ENCODE measurements at places on chromosomes 4 and X. TPM values are rescaled to one million over a fixed set of nuclear protein-coding genes. Genes with fewer than 3 reads are reported as not detected.

- H3K4me3 ChIP-seq: peak overlapping the region; percentile 28
- peak overlapping the region; percentile 94 for H3K27ac ChIP-seq
- no peaks in the 10 kb centered on the region for H3K36me3 ChIP-seq
- DNase-seq: peak; percentile 42
- H3K27me3 ChIP-seq: no peaks in the 10 kb centered on the region
Observed at GRCh38 chr4:24273136-24273535, 311.2 kb downstream of the DHX15 start.

- H3K4me1 ChIP-seq: no peaks in the 10 kb centered on the region
- no peak overlapping the region for H3K27ac ChIP-seq
- H3K4me3 ChIP-seq: no peak overlapping the region
- no peaks in the 10 kb centered on the region for H3K36me3 ChIP-seq
Observed at GRCh38 chr4:12146339-12146738, 717.6 kb upstream of the HS3ST1 start.

- H3K4me1 ChIP-seq: no peaks in the 10 kb centered on the region
- no peak overlapping the region for H3K4me3 ChIP-seq
- H3K36me3 ChIP-seq: no peaks in the 10 kb centered on the region
- no peaks in the 10 kb centered on the region for H3K27me3 ChIP-seq
- no peak for DNase-seq
Observed at GRCh38 chr4:62210486-62210885, 1010.4 kb downstream of the ADGRL3 start.

CYBB gene
- not detected for total RNA-seq

GRCh38 chr4:77040854-77041725, 34.7 kb downstream of the CCNI start:
- DNase-seq: no peak
- H3K36me3 ChIP-seq: peaks cover 44% of the 10 kb centered on the region
- no peak overlapping the region for H3K4me3 ChIP-seq
- no peak overlapping the region for H3K27ac ChIP-seq
- no peaks in the 10 kb centered on the region for H3K27me3 ChIP-seq

ART3 gene
- not detected for total RNA-seq

- H3K4me3 ChIP-seq: no peak overlapping the region
- no peaks in the 10 kb centered on the region for H3K27me3 ChIP-seq
- H3K36me3 ChIP-seq: peaks cover 35% of the 10 kb centered on the region
Observed at GRCh38 chr4:94506822-94507221, 55.1 kb downstream of the PDLIM5 start.

- H3K36me3 ChIP-seq: no peaks in the 10 kb centered on the region
Observed at GRCh38 chr4:72671980-72672379, 103.0 kb upstream of the ADAMTS3 start.

GRCh38 chr4:26884026-26884425, 23.4 kb downstream of the STIM2 start:
- no peak for DNase-seq
- H3K27ac ChIP-seq: no peak overlapping the region
- H3K27me3 ChIP-seq: no peaks in the 10 kb centered on the region
- H3K4me3 ChIP-seq: no peak overlapping the region

GRCh38 chr4:94757192-94758140, at the start of gene BMPR1B:
Gene BMPR1B, plus strand, starts transcription at chr4:94757955. Its CDS starts 346,470 bp downstream, at chr4:95104425.
- peak within 1 kb of the TSS; percentile 96 for H3K27ac ChIP-seq
- H3K4me3 ChIP-seq: peak within 1 kb of the TSS; percentile 85
- peak; percentile 80 for DNase-seq
- peaks cover 25% of the 10 kb centered on the region for H3K4me1 ChIP-seq
- H3K36me3 ChIP-seq: peaks cover 7% of the 10 kb centered on the region

- H3K27me3 ChIP-seq: no peaks in the 10 kb centered on the region
- no peak overlapping the region for H3K4me3 ChIP-seq
- H3K27ac ChIP-seq: no peak overlapping the region
- no peaks in the 10 kb centered on the region for H3K36me3 ChIP-seq
Observed at GRCh38 chr4:102444752-102445151, 56.4 kb upstream of the NFKB1 start.

- H3K4me3 ChIP-seq: no peak overlapping the region
- peak; percentile 18 for DNase-seq
- H3K27me3 ChIP-seq: no peaks in the 10 kb centered on the region
- peak overlapping the region; percentile 94 for H3K27ac ChIP-seq
- H3K4me1 ChIP-seq: peaks cover 22% of the 10 kb centered on the region
- no peaks in the 10 kb centered on the region for H3K36me3 ChIP-seq
Observed at GRCh38 chr4:77093401-77093800, 17.6 kb upstream of the CCNI start.

MAGED4 gene
- total RNA-seq: not detected

- H3K36me3 ChIP-seq: peaks cover 9% of the 10 kb centered on the region
- H3K27me3 ChIP-seq: no peaks in the 10 kb centered on the region
- H3K4me1 ChIP-seq: peaks cover 13% of the 10 kb centered on the region
- no peak overlapping the region for H3K27ac ChIP-seq
- DNase-seq: peak; percentile 44
Observed at GRCh38 chr4:175125410-175126068, 207.4 kb downstream of the ADAM29 start.

SPATA4 gene
- 0.21 TPM for total RNA-seq

DNA sequence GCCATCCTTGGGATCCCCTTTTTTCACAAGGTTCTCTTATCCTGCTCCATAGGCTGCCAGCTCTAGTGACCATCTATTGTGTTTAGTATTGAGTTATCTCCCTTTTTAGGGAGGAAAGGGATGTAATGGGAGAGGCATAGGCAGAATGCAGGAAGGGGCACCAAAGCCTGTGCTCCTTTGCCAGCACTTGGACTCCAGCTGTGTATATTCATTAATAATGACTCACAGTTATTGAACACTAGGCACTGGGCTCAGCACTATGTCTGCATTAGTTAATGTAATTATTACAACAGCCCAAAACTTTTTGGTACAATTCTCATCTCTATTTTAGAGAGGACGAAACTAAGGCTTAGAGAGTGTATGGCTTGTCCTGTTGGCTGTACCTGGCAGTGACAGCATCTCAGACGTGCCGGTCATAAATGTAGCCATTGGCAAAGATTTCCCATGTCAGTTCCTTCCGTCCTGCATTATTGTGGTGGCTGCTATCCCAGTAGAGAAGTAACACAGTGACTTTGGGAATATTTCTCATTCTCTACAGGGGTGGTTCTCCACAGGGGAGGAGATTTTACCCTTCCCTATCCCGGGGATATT, 90.3 kb downstream of the AFF1 start:
- H3K36me3 ChIP-seq: peaks cover 29% of the 10 kb centered on the region
- no peaks in the 10 kb centered on the region for H3K27me3 ChIP-seq
- H3K4me3 ChIP-seq: no peak overlapping the region
- H3K27ac ChIP-seq: no peak overlapping the region
- H3K4me1 ChIP-seq: peaks cover 30% of the 10 kb centered on the region

HTATSF1 gene
- total RNA-seq: 23.3 TPM

S100G gene
- not detected for total RNA-seq

DNA sequence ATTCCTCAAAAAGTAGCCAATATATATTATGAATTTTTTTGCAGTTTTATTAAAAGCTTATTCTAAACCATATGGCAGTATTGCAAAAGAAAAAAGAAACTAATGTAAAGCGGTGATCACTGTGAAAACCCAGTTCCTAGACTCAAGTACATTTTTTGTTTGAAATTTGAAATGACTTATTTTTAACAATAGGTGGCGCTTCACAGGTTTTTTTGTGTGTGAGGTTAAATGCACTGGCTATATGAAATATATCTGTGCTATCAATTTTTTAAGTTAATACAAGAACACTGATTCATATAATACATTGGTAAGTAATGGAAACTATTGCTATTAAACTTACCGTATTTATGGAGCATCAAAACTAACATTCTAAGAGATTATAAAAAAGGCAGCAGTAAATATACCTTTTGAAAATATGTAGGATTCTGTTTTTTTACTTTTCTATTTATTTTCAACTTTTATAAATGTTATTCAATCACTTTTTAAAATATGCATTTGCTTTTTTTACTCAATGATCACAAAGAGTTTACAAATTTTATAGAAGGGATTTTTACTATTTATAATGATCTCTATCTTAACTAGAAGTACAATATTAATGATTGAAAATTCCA, 5.6 kb upstream of the SPRY1 start:
- H3K27me3 ChIP-seq: no peaks in the 10 kb centered on the region
- no peaks in the 10 kb centered on the region for H3K36me3 ChIP-seq
- H3K4me1 ChIP-seq: peaks cover 10% of the 10 kb centered on the region
- H3K27ac ChIP-seq: no peak overlapping the region
- peak; percentile 35 for DNase-seq
- no peak overlapping the region for H3K4me3 ChIP-seq

- DNase-seq: no peak
- H3K36me3 ChIP-seq: no peaks in the 10 kb centered on the region
- no peak overlapping the region for H3K27ac ChIP-seq
- H3K4me1 ChIP-seq: no peaks in the 10 kb centered on the region
- H3K4me3 ChIP-seq: no peak overlapping the region
Observed at GRCh38 chrX:118614150-118614549, 113.3 kb upstream of the IL13RA1 start.

DNA sequence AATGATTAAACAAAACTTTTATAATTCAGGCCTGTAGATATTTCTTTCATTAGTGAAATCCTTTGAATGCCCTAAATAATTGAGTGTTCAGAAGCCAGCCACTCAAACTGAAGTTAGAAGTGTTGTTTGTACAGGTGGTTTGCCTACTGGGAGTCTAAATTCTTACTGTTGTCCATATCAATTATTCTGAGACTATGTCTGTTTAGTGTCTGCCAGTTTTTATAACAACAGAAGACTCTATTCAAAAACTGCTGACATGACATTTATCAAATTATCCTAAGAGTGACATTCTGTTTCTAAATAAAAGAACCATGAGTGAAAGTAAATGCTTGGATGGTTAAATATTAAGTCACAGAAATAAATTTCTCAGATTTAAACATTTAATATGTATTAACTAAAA, 375.1 kb downstream of the FAT4 start:
- DNase-seq: no peak
- H3K27me3 ChIP-seq: no peaks in the 10 kb centered on the region

- H3K4me3 ChIP-seq: peak within 1 kb of the TSS; percentile 78
- H3K27ac ChIP-seq: peak within 1 kb of the TSS; percentile 95
- H3K4me1 ChIP-seq: peaks cover 11% of the 10 kb centered on the region
- no peaks in the 10 kb centered on the region for H3K36me3 ChIP-seq
- DNase-seq: peak; percentile 79
Observed at GRCh38 chrX:151396825-151397740, at the start of gene VMA21. Gene VMA21, plus strand, starts transcription at chrX:151397206. Its CDS starts 103 bp downstream, at chrX:151397309.

USP17L26 gene
- total RNA-seq: not detected

MTNR1A gene
- total RNA-seq: not detected

- no peaks in the 10 kb centered on the region for H3K36me3 ChIP-seq
- no peaks in the 10 kb centered on the region for H3K27me3 ChIP-seq
- no peak for DNase-seq
- no peak overlapping the region for H3K4me3 ChIP-seq
- H3K4me1 ChIP-seq: no peaks in the 10 kb centered on the region
Observed at GRCh38 chr4:150540959-150541360, 41.0 kb upstream of the MAB21L2 start.

- peak; percentile 54 for DNase-seq
- H3K27me3 ChIP-seq: peaks cover 45% of the 10 kb centered on the region
- no peaks in the 10 kb centered on the region for H3K36me3 ChIP-seq
- H3K4me1 ChIP-seq: peaks cover 10% of the 10 kb centered on the region
- no peak overlapping the region for H3K4me3 ChIP-seq
- no peak overlapping the region for H3K27ac ChIP-seq
Observed at GRCh38 chrX:95056901-95057300, 1382.9 kb downstream of the FAM133A start.

Measured in MCF 10A (cell line).